ENCODE measurements at places on chromosomes 12 and 14. TPM values are rescaled to one million over a fixed set of nuclear protein-coding genes. Genes with fewer than 3 reads are reported as not detected.

MFAP5 gene
- 110 TPM for polyA plus RNA-seq

RIMKLB gene
- 22.6 TPM for polyA plus RNA-seq

ZNF891 gene
- 0.90 TPM for polyA plus RNA-seq

CCDC38 gene
- polyA plus RNA-seq: 0.03 TPM

CALCOCO1 gene
- 280 TPM for polyA plus RNA-seq

AMN gene
- 1.0 TPM for polyA plus RNA-seq

OR8S1 gene
- polyA plus RNA-seq: not detected

GRCh38 chr12:107115119-107115518, 21.8 kb upstream of the CRY1 start:
- no peak for DNase-seq

DNA sequence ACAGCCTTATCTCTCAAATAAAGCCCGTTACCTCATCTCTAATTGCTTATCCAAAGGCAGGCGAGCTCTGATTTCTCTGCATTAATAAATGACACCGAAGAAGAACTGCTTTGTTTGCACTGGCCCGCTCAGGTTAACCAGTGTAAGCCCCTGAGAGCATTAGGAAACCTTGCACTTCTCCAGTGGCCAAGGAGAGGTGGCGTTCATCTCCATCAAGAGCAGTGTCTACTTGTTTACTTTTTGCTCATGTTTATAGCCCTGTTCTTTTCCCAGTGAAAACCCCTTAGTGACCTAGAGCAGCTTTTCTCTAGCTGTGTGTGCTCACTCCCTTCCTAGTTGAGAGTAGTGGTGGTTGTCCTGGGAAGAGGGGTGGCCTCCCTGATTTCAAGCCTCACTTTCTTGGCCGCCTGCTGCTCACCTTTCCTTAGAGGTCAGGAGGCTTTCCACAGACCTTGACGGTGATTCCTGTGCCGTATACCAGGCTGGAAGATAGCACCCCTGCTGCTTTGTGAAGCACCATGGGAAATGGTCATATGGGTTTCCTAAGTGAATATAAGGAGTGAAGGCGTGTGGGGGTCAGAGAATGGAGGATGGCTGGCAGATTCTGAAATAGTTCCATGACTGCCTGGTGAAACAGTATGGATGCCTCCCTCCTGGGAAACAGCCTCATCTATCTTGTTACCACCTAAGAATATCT, 16.6 kb downstream of the FBXW8 start:
- DNase-seq: no peak

- no peak for DNase-seq
Observed at GRCh38 chr12:132724506-132725241, 14.0 kb downstream of the PGAM5 start.

DNA sequence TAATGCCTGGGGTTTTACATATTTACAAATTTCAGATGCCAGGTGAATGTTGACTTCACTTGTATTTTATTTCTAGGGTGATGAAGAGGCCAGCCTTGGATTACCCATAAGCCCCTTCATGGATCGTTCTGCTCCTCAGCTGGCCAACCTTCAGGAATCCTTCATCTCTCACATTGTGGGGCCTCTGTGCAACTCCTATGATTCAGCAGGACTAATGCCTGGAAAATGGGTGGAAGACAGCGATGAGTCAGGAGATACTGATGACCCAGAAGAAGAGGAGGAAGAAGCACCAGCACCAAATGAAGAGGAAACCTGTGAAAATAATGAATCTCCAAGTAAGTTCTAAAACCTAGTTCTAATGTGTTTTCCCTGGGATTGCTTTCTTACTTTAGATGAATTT, 41.3 kb upstream of the SLCO1C1 start:
- no peak for DNase-seq

- DNase-seq: no peak
Observed at GRCh38 chr12:93381161-93381975, 3.6 kb downstream of the NUDT4 start.

DNA sequence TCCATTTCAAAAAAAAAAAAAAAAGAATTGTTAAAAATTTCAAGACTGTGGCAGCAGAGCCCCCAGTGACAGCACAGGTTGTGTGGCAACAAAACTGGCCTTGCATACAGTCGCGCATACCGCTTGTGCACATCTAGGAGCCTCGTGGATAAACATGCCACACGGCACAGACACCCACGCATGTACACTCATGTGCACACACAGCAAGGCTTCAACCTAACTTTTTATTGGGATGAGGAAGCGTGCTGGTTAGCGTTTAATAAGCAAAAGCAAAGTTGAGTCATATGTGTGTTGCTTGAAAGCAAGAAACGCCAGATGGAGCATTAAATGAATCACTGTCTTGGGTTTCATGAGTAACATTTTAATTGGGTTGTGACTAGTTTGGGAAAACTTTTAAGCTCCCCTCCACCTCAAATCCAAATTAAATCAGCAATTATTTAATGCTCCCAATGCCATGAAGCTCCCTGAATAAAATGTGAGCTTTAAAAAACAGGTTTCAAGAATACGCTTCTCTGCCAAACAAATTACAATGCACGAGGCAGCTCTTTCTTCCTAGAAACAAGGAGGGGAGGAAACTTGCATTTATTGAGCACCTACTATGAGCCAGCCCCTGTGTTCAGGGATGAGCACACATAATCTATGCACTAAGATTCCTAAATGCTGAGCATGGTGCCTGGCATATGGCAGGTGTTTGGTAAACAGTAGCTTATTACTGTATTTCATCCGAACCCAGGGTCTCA, 35.7 kb upstream of the EML1 start:
- no peak for DNase-seq

DNA sequence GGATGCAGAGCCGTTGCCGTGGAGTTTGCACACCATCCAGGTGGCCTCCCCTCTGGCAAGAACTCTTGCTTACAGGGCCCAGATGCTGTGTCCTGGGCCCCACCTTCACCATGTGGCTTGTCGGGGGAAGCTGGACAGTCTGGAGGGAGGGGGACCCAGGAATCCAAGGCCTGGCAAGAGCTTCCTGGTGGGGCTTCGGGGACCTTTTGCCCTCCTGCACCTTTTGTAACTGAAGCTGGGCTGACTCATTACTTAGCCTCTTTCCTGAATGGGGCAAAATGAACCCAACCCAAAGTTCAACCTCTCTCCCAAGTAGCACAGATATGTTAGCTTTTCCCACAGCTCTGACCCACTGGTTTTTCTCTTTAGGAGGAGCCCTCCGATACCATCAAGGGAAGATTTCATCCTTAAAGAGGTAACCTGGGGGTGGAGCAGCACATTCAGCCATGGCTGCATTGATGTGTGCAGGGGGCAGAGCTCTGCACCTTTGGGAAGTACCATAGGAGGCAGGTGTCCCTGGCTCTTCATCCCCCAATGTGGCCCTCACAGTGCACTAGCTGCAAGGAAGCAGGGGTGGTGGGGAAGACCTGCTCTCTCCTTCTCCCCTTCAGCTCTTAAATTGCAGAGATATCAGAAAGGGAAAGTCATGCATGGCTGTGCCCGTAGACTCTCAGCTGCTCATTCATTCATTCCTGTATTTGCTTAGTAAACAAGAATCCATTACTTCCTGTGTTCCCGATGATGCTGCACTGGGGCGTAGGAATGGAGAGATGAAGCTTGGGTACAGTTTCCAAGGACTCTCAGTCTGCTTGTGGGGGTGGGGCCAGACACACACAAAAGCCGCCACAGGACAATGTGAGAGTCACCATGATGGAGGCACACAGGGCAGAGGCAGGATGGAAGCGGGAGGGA, 13.0 kb downstream of the MVK start:
- no peak for DNase-seq

DNA sequence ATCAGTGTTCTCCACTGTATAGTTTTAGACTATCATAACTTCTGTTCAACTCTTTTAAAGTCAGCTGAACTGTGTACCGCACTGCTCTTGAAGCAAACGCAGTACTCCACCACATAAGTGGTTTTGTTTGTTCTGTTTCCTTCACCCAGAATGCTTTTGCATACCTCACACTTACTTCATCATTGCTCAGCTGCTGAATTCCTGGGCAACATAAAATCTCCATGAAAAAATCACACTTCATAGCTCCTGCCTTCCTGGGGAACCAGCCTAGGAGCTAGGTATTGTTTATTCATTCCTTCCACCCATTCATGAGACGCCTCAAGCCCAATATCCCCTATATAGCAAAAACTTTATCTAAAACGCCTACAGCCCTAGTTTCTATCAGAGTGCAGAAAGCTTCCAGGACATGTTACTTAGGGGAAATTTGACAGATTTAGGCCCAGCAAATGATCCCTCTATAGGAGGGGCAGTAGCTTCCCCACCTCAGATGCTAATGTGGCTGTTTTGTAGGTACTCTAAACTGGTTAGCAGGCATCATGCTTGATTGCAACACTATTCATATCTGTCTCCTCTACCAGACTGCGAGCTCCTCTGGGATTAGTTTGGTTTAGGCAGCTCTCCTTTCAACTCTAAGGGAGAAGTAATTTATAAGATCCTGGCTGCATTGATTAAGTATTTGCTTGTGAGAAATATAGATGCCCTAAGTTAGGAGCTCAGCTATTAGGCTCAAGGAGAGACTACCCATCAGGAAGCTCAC, 44.5 kb downstream of the LRRC9 start:
- no peak for DNase-seq

DNA sequence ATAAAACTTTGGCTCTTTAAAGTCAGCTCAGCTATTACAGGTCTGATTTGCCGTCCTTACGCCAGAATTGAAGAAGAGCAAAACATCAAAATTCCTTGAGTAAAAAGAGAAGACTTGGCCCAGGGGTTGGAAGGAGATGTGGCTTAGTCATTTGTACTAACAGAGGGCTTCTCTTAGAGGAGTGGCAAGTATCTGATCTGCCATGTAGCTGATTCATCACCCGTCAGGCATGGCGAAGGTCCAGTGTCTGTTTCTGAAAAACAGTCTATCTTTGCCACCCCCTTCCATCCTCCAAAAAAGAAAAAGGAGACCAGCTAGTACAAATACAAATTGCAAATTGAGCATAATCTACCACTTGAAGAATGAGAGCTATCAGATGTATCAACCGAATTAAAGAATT, 91.9 kb downstream of the RAD52 start:
- no peak for DNase-seq

- no peak for DNase-seq
Observed at GRCh38 chr14:55628426-55628825, 48.4 kb downstream of the KTN1 start.

DNA sequence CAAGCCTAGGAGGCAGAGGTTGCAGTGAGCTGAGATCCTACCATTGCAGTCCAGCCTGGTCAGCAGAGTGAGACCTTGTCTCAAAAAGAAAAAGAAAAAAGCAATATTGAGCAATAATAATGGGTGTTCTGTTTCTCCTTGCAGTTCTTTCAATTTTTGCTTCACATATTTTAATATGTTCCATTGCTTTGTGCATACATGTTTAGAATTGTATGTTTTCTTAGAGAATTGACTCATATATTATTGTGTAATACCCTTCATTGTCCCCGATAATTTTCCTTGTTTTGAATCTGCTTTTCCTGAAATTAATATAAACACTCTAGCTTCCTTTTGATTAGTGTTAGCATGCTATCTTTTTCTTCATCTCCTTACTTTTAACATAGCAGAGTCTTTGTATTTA, 138.4 kb upstream of the NPAS3 start:
- DNase-seq: no peak

GRCh38 chr12:112370868-112371510, 11.2 kb downstream of the HECTD4 start:
- no peak for DNase-seq

DNA sequence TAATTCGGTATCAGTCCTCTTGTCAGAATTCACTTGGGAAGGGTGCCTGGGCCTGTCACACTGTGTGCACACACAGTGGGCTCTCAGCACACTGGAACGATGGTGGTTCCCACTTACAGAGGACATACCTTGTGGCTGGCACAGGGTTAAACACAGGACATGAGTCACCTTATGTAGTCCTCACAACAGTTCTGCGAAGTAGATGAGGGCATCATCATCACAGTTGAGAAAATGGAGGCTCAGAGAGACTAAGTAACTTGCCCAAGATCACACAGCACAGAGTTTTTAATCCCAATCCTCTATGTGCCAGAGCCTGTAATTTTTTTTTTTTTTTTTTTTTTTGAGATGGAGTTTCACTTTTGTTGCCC, 90.7 kb downstream of the NINJ2 start:
- no peak for DNase-seq

DNA sequence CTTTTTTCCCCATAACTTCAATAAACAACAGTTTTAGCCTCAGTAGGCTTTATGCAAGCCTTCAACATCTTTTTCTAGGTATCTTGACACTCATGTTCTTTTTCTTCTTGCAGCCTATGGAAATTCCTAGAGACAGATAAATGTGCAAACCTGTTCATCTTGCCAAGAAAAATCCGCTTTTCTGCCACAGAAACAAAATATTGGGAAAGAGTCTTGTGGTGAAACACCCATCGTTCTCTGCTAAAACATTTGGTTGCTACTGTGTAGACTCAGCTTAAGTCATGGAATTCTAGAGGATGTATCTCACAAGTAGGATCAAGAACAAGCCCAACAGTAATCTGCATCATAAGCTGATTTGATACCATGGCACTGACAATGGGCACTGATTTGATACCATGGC, 295.9 kb downstream of the ZFP36L1 start:
- DNase-seq: no peak

- DNase-seq: no peak
Observed at GRCh38 chr14:93733631-93734030, 54.7 kb downstream of the PRIMA1 start.

GRCh38 chr12:16881986-16882570, 276.1 kb upstream of the LMO3 start:
- no peak for DNase-seq

GRCh38 chr14:22400655-22401259, 188.3 kb downstream of the DAD1 start:
- DNase-seq: no peak

DNA sequence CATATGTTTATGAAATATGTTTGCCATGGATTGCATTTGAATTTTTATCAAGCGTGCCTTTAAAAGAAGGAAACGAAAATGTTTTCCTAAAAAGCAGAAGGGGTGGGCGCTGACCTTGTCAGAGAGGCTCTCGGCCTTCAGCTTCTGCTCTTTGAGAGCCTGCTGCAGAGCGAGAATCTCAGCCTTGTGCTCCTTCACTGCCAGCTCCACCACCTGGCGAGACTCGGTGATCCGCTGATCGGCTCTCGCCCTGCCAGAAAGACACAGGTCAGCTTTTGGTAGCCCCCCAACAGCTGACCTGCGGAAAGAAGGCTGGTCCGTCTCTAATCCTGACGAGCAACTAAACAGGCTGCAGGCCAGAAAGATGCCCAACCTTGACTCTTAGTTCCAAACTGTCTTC, 62.4 kb downstream of the PRKAB1 start:
- no peak for DNase-seq

GRCh38 chr14:78172428-78172827, 2.3 kb downstream of the NRXN3 start:
- no peak for DNase-seq

DNA sequence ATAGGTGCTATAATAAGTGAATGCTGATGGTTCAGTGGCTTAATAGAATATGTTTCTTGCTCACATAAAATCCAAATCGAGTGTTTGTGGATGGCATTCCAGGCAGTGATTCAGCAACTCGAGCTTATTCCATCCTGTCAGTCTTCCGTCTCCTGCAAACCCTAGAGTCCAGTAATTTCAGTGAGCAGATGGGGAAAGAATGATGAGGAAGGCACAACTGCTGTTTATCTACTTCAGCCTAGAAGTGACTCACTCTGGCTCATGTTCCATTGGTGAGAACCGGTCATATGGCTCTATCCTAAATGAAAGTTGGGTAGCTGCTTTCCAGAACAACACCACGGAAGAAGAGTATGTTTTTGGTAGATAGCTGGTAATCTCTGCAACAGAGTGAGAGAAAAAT, 421.8 kb upstream of the PDE3A start:
- no peak for DNase-seq

Measured in urinary bladder (tissue), 4 donors.